Right atrium auricular region (tissue), 2 donors: ENCODE measurements at places on chromosomes 3 and 15. TPM values are rescaled to one million over a fixed set of nuclear protein-coding genes. Genes with fewer than 3 reads are reported as not detected.

Gene IL20RB
- 0.41 TPM for total RNA-seq

Gene ROPN1
- not detected for total RNA-seq

DNA sequence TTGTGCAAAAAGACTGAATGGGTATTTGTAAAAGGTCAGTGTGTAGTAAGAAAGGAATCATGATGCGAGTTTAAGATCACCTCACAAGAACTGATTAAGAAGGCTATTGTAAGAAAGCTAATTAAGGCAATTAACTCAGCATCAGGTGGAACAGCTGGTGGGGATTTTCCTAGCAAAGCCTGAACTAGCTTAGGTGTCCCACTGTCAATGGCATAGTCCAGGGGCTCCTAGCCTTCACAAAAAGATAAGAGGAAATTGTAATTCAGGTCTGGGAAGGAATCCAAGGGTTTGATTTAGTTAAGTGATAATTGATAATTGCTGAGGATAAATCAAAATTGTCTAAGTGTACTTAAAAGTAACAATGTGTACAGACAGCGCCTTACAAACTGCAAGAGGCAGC, 901.6 kb downstream of the TUSC7 start:
- DNase-seq: no peak

DNA sequence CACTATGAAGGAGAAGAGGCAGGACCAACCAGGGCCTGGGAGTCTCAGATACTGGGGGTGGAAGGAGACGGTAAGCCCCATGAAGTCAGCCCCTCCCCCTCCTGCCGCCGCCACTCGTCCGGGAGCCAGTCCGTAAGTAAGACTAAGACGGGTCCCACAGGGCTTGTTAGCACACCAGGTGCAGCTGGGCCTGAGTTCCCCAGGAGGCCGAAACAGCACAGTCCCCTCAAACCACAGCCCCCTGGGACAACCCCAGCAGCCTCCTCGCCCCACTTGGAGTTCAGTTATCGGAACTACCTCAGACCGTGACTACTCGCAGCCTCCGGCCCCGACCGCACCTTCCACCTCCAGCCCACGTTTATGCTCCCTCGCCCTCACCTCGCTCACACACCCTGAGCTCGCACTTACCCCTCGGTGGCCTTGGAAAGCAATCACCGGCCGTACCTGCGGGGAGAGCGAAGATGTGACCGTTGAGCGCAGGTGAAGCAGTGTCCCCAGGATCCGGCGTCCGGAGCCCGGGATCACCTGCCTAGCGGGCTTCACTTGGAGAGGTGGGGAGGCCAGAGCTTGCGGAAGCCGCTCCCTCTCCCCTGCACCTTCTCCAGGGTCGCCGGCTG, 557 bp downstream of the ELL3 start:
- no peak for DNase-seq

DNA sequence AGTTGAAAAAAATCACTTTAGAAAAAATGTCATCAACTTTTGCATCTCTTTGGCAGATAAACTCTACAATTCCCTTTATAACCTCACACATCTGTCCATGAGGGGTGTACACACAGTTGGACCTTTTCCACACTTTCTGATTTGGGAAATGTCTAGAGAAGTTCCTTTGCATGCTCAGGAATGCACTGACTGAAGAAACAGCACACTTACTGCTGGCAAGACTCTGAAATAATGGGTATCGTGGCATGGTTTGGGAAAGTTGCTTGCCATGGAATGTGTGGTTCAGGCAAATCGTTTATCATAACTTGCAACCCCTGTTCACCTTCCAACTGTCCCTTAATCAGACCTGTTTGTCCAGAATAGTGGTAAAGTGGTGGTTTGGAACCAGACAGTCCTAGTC, 135.3 kb upstream of the TGFBR2 start:
- no peak for DNase-seq
